Dermis blood vessel endothelial cell (primary cell): ENCODE measurements at places on chromosomes 6 and 20. TPM values are rescaled to one million over a fixed set of nuclear protein-coding genes. Genes with fewer than 3 reads are reported as not detected.

PLG gene
- total RNA-seq = not detected in 2 replicates

UST gene
- total RNA-seq = 0.28 and 0.34 TPM in 2 replicates

HLA-DQB1 gene
- not detected in 2 replicates for total RNA-seq

SAPCD1 gene
- total RNA-seq = 1.4 and 2.4 TPM in 2 replicates

MEP1A gene
- not detected in 2 replicates for total RNA-seq

SGK2 gene
- total RNA-seq = 0.23 and 0.34 TPM in 2 replicates

TRIM40 gene
- total RNA-seq = not detected in 2 replicates

OR2B6 gene
- not detected in 2 replicates for total RNA-seq

SH3BGRL2 gene
- total RNA-seq = 114 and 133 TPM in 2 replicates

GRCh38 chr6:127365874-127366273 lies 22.5 kb upstream of the ECHDC1 start:
- DNase-seq = no peak

GRCh38 chr6:111724039-111724438 lies 118.4 kb upstream of the TRAF3IP2 start:
- DNase-seq = no peak

DNA sequence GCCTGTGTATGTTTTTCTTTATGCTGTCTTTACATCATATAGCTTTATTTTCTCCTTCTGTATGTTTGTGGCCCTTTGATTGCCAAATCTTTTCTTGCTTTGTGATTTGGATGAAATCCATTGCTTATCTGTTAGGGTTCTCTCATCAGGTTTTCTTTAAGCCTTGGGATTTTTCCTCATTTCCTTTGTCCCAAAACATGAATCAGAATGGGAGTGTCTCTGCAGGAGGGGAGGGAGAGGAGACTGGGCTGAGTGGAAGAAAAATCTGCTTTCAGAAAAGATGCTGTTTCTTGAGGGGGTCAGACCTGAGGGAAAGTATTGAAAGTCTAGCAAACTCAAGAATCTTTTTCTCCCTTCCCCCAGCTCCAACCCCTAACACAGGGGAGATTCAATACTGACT lies 758.0 kb upstream of the MMS22L start:
- DNase-seq = no peak

DNA sequence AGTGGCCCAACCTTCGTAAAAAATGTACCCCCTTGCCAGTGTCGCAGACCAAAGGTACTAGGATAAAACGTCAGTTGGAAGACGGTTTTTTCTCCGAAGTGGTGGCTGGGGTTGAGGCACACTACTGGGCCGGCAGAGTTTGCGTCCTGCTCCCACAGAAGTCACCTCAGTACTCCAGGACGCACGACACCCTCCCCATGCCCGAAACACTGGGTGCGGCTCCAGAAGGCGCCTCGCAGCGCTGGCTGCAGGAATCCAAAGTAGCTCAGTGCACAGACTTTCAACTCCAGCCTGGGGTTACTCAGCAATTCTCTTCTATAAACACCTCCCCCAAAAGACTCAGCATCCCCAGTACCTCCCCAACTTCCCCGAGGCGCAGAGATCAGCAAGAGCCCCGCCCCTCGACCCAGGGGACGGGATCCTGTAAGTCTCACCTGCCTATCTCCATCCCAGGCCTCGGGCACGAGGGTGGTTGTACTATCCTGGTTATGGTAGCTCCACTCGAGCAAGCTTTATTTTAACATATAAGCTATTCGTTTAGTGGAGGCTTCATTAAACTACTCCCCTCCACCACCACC lies 88.2 kb downstream of the ZFP64 start:
- peak; percentile 18 for DNase-seq

- no peak for DNase-seq
Measured at GRCh38 chr6:13014504-13015378, 298.2 kb downstream of the PHACTR1 start.

- peak; percentile 68 for DNase-seq
Measured at GRCh38 chr6:89242574-89243330, 25.6 kb upstream of the GABRR1 start.

- no peak for DNase-seq
Measured at GRCh38 chr6:54935739-54936138, 89.2 kb downstream of the FAM83B start.

DNA sequence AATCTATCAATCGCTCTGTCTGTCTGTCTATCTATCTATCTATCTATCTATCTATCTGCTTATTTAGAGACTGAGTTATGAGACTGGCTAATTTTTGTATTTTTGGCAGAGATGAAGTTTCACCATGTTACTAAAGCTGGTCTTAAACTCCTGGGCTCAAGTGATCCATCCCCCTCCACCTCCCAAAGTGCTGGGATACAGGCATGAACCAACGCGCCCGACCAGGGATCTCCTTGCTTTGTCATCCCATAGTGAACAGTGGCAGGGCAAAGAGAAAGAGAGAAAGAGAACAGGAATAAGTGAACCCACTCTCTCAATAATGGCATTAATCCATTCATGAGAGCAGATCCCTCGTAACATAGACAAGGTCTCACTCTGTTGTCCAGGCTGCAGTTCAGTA lies 66.4 kb upstream of the DSP start:
- no peak for DNase-seq

GRCh38 chr20:50121858-50122271 lies 8.9 kb upstream of the UBE2V1 start:
- DNase-seq = peak; percentile 49

DNA sequence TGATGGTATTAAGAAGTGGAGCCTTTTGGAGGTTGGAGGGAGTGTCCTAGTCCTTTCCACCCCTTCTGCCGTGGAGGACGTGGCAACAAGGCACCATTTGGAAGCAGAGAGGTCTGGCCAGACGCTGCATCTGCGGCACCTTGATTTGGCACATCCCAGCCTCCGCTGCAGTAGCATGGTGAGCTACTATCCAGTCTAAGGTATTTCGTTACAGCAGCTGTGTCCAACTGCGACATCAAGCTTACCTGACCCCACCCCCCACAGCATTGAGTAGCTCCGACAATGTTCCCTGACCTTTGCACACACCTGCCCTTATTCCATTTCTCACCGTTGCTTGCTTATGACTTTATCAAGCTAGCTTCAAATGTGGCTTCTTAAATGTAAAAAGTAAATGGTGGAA lies 29.8 kb upstream of the SYNJ2 start:
- DNase-seq = no peak

DNA sequence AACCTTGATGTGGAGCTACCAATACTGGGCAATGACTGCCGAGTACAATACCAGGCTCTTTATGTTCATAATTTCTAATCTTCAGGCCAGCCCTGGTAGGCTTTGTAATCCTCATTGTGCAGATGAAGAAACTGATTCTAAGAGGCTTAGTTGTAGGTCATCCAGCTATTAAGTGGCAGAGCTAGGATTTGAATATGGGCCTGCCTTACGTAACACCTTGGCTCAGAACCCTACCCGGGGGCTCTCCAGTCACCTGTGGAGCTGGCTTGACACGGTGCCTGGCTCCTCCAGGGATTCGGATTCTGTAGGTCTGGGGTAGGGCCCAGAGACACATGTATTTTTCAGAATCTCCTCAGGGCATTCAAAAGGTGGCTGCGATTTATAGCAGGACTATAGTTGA lies 515.5 kb downstream of the QKI start:
- no peak for DNase-seq
